Pons (tissue), 1 donor: ENCODE measurements at places on chromosomes 6 and 20.

- DNase-seq, result no peak
These were observed 55.8 kb downstream of the ERMARD start for GRCh38 chr6:169807229-169807628.

GRCh38 chr6:64243618-64244017, 608.0 kb downstream of the PHF3 start:
- DNase-seq, result no peak

DNA sequence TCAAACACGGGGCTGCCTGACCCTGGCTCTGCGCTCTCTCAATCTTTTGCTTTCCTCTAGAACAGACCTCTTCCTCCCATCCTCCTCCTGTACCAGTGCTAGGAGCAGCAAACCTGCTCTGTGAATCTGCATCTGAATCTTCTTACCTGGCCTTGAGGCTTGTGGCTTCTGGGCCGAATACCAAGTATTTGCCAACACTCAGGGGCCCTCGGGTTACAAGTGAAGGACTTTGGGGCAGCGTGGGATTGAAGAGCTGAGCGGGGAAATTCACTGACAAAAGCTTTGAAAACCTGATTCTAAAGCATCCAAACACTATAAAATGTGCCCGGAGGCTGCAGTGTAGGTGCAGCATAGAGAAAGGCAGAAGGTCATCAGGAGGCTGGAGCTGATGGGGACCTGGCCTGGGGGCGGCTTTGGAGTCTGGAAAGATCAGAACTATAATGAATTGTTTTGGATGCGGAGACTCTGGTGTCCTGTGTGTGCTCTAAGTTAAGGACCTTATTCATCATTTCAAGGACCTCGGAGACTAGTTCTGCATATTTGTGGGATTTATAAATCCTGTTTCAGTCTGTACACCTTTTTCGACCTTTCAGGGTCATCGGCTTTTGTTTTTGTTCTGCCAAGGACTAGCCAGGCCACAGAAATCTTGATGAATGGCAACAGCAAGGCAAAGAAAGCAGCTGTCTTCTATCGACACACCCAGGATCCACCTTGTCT, 16.4 kb upstream of the IGF2R start:
- no peak for DNase-seq

DNA sequence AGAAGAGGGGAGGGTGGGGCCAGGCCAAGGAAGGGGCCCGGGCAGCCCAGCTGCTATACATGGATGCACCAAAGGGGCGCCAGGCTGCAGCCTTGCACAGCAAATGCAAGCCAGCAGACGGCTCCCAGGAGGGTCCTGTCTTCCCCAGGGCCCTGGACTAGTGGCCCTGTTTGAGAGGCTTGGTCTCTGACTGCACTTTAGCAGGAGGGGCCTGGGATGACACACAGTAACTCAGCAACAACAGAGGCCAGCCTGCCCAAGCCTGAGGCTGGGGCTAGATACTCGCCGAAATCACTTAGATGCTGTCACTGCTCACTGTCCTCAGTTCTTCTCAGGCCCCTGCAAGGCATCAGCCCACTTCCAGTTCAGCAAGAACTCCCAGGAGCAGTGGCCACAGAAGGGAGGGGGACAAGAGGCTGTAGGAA, 73.5 kb downstream of the TRAM2 start:
- DNase-seq, result no peak

- DNase-seq, result no peak
These were observed 19.2 kb upstream of the SSR1 start for GRCh38 chr6:7332090-7332745.

- no peak for DNase-seq
These were observed 362.7 kb upstream of the SASH1 start for GRCh38 chr6:147979966-147980365.

- DNase-seq, result peak; percentile 66
These were observed 9.2 kb downstream of the FOXS1 start for GRCh38 chr20:31835977-31836852.

DNA sequence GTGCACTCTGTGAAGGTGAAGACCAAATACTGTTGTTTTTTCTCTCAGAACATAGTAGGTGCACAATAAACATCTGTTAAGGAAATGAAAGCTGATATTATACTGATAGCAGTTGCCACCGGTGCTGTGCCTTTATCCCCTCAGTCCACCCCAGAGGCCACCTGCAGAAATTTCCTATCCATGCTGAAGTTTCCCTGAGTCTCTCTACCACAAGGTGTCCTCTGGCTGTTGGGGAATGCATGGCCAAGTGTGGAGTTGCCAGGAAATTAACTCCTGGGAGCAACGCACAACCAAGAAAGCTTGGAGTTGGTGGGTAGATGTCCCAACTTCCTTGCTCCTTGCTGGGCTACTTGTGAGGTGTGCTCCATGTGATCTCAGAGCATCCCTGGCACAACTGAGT, 114.2 kb downstream of the LAMP5 start:
- no peak for DNase-seq

DNA sequence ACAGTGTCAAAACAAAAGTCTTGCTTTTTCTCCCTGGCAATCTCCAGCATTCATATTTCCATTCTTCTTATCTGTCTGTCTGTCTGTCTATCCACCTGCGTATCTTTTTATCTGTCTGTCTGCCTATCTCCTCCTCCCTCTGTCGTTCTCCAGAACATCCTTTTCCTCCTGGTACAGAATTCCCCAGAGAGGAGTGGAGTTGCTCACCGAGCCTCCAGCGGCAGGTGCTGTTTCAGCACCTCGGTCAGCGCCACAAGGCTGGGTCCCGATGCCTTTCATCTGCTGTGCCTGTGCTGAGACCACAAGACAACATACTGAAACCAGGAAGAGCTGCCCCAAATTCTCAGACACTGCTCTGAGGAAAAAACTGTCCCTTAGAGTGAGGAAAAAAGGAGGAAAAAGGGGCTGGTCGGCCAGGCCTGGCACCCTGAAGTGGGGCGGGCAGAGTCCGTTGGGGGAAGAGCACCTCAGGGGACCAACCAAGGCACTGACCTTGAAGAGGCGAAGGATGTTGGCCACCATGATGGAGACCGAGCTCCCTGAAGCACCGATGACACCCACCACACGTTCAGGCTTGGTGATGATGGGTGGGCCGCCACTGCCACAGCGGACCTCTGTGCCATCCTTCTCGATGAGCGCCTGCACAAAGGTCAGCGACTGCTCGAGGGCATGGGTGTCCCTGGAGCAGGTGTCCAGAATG, 13.3 kb downstream of the GRM4 start:
- no peak for DNase-seq

DNA sequence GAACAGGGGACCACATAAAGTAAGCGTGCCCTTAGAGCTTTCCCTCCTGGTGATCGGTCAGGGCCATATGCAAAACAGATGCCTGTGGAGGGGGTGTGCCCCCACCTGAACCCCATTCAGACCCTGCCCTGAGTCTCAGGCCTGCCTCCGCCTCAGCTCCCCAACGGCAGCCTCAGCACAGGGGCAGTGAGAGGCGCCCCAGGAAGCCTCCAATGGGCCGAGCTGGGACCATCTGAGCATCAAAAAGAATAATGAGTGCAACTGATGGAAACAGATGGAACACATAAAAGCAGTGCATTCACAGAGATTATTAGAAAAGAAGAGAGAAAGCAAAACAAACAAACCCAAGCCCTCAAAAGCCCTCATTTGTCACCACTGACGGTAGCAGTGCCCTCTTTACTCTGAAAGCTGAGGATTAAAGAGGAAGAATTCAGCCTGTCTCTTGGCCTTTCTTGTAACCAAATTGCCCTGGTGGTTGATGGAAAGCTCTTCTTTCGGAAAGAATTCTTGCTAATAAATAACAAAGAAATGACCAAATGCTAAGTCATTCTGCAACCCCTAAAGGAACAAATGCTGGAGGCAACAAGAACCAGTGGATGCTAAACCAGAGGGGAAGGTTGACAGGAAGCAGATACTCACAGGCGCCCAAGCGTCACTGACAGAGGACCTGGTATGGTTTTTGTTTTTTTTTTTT, 6.8 kb downstream of the ADISSP start:
- DNase-seq, result no peak

GRCh38 chr6:151286214-151286613, 46.4 kb downstream of the AKAP12 start:
- no peak for DNase-seq

DNA sequence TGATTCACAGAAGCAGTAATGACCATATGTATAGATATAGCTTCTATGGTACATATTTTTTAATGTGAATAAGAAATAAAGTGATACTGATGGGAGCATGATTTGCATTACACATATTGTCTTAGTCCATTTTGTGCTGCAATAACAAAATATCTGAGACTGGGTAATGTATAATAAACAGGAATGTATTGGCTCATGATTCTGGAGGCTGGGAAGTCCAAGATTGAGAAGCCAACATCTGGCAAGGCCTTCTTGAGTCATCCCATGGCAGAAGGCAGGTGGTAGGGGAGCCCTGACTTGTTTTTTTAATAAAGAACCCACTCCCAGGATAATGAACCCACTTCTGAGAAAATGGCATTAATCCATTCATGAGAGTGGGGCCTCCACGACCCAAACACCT, 185.6 kb upstream of the RREB1 start:
- DNase-seq, result no peak

GRCh38 chr6:108118810-108119768, 44.5 kb upstream of the OSTM1 start:
- no peak for DNase-seq

DNA sequence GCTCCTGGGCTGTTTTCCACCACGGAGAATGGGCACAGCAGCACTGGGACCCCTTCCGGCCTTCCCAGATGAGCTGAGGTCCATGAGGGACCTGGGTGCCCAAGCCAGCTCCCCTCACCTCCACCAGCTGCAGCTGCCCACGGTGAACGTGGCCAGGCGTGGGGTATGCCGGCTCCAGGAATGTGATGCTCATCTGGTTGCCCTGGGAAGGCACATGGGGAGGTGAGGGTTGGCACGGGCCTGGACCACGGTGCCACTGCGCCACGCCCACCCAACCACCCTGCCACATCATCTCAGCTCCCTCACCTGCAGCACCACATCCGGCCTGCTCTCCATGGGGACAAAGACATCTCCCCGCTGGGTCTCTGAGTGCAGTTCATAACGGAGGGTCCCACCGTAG, 23.8 kb downstream of the ADRM1 start:
- no peak for DNase-seq

GRCh38 chr6:13183415-13184088, 144.8 kb downstream of the TBC1D7 start:
- no peak for DNase-seq

DNA sequence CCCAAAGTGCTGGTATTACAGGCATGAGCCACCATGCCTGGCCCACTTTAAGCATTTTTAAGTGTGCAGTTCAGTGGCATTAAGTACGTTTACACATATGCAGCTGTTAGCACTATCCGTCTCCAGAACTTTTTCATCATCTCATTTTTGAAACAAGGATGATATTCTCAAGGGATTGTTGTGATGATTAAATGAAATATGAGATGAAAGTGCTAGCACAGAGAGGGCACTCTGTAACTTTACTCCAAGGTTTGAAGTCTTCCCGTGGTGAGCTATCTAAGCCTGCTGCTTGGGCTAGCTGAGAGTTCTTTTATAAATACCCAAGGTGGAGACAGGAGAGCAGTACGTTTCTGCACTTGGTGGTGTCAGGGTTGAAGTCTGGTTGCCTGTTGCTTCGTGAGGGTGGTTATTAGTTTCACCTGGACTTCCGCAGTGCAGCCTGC, 6.6 kb downstream of the TM9SF4 start:
- no peak for DNase-seq

GRCh38 chr20:48224533-48225050, 439.3 kb upstream of the SULF2 start:
- DNase-seq, result no peak

GRCh38 chr6:167824591-167825331, 1.9 kb upstream of the AFDN start:
- peak; percentile 71 for DNase-seq

- DNase-seq, result no peak
These were observed 241.1 kb downstream of the FOXC1 start for GRCh38 chr6:1850840-1851157.

- DNase-seq, result no peak
These were observed 17.0 kb downstream of the RPS6KA2 start for GRCh38 chr6:166610069-166610468.

DNA sequence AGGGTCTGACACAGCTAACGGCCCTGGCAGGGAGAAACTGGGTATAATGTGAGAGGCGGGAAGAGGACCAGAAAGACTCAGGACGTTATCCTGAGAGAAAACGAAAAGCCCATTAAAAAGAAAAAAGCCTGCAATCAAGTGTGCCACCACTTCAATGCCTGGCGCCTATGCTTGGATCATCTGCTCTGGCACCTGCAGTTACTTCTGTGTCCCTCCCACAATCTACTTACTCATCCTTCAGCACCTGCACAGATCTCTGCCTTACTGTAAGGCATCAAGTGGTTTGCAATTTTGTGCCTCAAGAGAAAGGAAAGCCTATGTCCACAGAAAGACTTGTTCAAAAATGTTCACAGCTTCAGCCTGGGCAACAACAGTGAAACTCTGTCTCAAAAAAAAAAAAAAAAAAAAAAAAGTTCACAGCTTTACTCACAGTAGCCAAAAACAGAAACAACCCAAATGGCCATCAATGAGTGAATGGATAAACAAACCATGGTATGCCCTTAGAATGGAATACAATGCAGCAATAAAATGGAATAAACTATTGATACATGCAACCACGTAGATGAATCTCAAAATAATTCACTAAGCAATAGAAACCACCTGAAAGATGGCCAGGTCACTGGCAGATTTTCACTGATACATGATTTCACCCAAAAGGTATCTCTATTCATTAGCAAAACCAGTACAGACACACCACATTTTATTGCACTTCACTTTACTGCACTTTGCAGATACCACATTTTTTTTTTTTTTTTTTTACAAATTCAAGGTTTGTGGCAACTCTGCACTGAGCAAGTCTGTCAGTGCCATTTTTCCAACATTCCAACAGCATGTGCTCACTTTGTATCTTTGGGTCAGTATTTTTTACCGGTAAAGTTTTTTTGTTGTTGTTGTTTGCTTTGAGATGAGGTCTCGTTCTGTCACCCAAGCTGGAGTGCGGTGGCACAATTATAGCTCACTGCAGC, 48.6 kb downstream of the ABHD12 start:
- DNase-seq, result no peak

GRCh38 chr6:15615802-15616201, 47.0 kb downstream of the DTNBP1 start:
- no peak for DNase-seq

- DNase-seq, result no peak
These were observed 217.3 kb downstream of the ARID1B start for GRCh38 chr6:156994215-156995076.

GRCh38 chr6:158043586-158044524, 62.2 kb downstream of the SYNJ2 start:
- DNase-seq, result no peak

GRCh38 chr20:41478026-41478425, 111.4 kb upstream of the EMILIN3 start:
- DNase-seq, result no peak

DNA sequence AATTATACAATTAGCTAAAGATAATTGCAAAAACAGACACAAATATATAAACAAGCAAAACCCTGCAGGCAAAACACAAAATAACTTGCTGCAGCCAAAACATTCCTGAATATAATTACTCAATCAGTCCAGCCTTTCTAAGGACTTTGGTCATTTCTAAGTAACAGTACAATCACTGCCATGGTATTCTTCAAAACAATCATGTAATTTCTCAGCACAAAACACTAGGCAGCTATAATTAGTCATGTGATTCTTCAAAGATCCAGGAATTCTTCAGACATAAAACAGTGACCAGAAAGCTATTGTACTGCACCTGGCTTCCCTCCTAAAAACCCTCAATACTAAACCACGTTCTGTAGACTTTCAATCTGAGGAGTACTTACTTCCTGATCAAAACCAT, 881.1 kb downstream of the EPHA7 start:
- DNase-seq, result no peak
